ENCODE measurements at places on chromosomes 4 and X.

- no peak for DNase-seq
Observed at GRCh38 chr4:8644461-8644891, 51.9 kb downstream of the CPZ start.

DNA sequence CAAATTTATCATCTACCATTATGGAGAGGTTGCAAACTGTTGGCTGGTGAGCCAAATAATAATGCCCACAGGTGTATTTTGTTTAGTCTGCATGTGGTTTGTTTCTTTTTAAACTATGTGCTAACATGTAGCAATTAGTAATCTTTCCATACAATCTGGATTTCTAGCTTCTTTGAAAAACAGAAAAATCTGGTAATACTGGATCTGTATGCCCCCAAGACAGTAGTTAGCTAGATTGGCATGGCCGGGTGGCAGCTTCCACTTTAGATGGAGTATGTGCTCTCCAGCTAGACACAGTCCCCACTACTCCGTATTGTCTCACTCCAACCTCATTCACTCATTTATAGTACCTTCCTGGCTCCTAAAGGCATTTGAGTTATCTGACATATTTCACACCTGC, 91.3 kb downstream of the NHSL2 start:
- DNase-seq, result no peak

- DNase-seq, result no peak
Observed at GRCh38 chrX:39955625-39956024, 142.1 kb downstream of the BCOR start.

DNA sequence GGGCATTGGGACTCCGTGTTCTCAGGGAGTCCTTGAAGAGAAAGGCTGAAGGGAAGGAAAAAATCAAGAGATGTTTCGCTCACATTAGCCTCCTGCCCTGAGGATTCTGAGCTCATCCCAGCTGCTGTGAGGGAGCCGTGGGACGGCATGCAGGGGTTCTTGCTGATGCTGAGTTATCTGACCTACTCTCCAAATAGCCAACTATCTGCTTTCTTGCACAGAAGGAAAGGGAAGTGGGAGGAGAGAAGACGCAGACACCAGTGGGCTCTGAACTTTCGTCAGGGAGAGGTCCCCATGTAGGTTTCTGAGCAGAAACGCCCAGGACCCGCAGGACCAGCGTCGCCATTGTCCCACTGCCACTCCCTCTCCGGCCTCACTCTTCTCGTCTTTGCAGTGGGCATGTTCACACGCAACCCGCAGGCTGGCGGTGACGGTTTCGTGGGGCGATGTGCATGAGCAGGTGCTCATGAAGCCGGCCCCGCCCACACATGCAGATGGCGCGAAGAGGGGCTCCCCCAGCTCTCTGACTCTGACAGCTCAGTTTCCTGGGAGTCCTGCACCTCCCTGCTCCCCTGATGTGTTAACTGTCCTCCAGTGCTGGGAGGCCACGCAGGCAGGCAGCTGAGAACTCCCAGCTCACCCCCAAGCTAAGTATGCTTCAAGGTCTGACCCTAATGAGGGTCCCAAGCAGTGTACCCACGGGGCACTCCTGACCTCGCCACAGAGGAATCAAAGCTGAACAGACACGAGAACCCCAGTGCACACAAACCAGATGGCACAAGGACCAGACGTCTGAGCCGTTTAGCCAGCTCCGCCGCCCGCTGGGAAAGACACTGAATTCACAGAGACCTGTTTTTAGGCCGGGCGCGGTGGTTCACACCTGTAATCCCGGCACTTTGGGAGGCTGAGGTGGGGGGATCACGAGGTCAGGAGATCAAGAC, 13.6 kb upstream of the ABLIM2 start:
- DNase-seq, result peak; percentile 57

GRCh38 chrX:105266456-105266855, 46.0 kb upstream of the TEX13A start:
- DNase-seq, result no peak

DNA sequence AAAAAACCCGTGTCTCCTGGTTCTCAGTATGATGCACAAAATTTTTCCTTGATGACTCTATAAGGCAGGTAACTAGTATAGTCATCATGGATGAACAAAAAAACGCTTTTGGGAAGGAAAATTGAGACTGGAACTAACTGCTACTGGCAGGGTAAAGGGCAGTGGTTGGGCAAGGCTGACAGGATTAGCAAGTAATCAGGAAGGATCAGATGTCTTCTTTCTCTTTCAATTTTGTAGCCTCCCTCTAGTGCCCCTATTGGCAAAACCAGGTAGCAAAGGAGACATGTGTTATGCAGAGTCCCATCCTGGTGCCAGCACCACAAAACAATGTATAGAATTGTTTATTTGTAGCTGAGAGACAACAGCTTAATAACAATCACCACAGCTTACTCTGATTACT, 12.8 kb upstream of the SLITRK4 start:
- DNase-seq, result no peak

DNA sequence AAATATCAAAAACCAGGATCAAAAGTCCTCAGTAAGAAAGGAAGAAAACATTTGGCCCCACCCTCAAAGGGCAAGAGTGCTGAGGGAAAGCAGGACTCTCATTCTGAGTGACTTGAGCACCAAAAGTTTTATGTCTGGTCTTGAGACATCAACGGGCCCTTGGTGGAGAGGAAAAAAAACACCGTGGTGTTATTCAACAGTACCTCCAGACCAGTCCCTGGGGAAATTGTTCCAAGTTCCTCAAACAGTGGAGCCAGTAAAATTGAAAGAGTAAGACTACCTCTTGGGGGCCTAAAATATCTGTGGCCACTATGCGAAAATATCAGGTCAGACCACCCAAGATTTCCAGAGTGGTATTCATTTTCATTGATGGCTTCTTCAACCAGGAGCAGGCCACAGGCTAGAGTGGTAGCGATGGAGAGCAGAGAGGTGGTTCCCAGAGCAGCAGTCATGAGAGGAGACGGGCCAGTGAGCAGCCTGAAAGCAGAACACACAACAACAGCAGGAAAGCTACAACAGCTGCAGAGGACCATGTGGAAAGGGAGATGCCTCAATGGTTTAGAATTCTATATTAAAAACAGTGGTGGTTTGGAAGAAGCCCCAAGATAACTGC, 63.7 kb upstream of the RPL34 start:
- DNase-seq, result no peak

GRCh38 chr4:90198086-90198847, 71.1 kb downstream of the CCSER1 start:
- DNase-seq, result no peak

- DNase-seq, result no peak
Observed at GRCh38 chrX:1749499-1749898, 134.6 kb downstream of the ASMT start.

DNA sequence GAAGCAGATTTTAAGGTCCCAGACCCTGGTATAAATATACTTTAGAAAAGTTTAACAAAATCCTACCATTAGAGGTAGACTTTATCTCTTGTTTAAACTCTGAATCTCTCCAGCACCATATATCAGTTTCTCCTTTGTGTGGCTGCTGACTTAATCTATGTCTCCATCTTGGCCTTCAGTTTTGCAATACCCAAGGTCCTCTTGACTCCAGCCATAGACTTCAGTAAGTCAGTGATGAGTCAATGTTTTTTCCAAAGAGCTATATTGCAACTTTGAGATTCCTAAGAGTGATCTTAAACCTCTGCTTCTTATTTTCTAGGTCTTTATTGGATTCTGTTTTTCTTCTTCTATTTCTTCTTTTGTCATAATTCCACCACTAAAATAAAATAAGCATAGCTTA, 50.8 kb upstream of the ADGRL3 start:
- no peak for DNase-seq

GRCh38 chrX:131821945-131822622, 201.0 kb upstream of the STK26 start:
- DNase-seq, result no peak

- no peak for DNase-seq
Observed at GRCh38 chr4:168677063-168677462, 180.2 kb downstream of the PALLD start.

All from stimulated activated CD4-positive, alpha-beta T cell treated with anti-CD3 and anti-CD28 coated beads, Interleukin-4, amount 100 ng/mL, for 48 hours (primary cell).